Naive thymus-derived CD8-positive, alpha-beta T cell (primary cell): ENCODE measurements at places on chromosomes 16 and 17. TPM values are rescaled to one million over a fixed set of nuclear protein-coding genes. Genes with fewer than 3 reads are reported as not detected.

The SEPTIN1 gene
- total RNA-seq: 222 TPM

The TRIM47 gene
- total RNA-seq: 9.9 TPM

The TLCD2 gene
- total RNA-seq: not detected

The HOXB13 gene
- not detected for total RNA-seq

- no peak for DNase-seq
These were observed 221.5 kb upstream of the SOX9 start for GRCh38 chr17:71899317-71899716.

The AURKB gene
- total RNA-seq: not detected

The FBXO47 gene
- 0.22 TPM for total RNA-seq

GRCh38 chr17:71987634-71988033 is 133.2 kb upstream of the SOX9 start:
- DNase-seq: no peak

DNA sequence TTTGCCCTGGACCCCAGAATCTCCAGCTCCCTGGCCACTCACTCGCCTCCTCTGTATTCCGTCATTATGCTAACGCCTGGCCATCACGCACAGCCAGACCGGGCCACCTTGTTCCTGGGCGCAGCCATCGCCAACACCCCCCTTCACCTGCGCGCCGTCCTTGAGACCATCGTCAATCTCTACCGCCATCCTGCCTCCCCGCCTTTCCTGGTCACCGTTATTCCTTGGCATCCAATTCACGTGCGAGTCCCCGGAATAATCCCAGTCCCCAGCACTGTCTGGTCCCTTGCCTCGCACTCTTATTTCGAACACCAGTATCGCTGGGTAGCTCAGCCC is 541 bp downstream of the VKORC1 start:
- no peak for DNase-seq

The CORO6 gene
- 2.2 TPM for total RNA-seq

The PROCA1 gene
- 17.3 TPM for total RNA-seq

GRCh38 chr17:65334406-65334805 is 197.2 kb downstream of the RGS9 start:
- DNase-seq: no peak

DNA sequence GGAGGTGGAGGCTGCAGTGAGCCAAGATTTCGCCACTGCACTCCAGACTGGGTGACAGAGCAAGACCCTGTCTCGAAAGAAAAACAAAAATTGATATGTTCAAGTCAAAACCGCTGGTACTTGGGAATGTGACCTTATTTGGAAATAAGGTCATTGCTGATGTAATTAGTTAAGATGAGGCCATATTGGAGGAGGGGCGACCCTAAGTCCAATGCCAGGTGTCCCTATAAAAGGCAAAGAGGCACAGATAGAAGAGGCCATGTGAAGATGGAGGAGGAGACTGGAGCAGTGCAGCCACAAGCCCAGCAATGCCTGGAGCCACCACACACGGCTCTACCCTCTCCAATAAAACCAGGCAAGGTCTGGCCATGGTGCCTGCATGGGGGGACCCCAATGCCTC is 50.8 kb upstream of the JPH3 start:
- DNase-seq: no peak

DNA sequence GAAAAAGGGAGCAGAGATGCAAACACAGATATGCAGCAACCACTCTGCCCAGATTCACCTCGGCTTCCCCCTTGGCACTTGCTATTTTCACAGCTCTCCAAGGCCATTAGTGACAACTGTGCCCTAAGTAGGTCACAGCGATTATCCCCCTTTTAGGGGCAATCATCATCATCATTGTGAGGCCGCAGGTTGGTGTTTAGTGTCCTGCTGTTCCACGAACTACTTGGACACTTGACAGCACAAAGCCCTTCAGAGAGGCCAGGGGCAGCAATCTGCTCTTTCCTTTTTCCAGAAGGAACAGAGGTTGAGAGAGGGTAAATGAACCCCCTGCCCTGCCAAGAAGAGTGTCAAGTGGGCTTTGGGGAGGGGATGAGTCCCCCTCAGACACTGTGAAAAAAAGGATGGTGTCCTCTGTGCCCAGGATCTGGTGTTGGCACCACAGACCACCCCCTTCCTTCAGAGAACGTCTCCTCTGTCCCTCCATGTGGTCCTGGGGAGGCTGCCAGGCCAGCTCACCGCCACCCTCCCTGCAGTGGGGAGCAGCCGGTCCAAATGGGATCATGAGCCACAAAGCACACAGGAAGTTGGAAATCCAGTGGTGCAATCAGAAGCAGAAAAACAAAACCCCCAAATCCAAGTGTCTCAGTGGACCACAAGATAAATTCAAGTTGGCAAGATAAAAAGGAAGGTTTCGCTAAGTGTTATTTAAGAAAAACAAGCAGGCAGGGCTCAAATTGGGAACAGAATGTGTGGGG is 78.4 kb upstream of the MED9 start:
- no peak for DNase-seq

The WIPI1 gene
- total RNA-seq: 3.5 TPM

The TNK1 gene
- total RNA-seq: 20.8 TPM

DNA sequence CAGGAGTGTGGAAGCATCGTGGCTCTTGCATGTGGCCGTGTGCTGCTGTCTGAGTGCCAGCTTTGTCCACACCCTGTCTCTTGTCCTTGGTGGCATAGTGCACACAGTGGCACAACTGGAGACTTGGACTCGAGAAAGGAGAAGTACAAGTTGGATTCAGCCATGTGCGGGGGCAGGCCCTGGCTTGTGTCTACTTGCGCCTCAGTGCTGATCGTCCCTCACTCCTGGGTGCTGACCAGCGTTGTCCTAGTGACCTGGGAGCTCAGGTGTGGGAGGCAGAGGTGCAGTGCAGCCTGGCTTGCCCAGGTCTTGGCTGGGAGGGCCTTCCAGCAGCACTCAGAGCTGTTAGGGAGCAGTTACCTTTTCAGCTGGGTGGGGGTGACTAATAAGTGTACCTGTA is 20.6 kb downstream of the MPRIP start:
- DNase-seq: no peak

DNA sequence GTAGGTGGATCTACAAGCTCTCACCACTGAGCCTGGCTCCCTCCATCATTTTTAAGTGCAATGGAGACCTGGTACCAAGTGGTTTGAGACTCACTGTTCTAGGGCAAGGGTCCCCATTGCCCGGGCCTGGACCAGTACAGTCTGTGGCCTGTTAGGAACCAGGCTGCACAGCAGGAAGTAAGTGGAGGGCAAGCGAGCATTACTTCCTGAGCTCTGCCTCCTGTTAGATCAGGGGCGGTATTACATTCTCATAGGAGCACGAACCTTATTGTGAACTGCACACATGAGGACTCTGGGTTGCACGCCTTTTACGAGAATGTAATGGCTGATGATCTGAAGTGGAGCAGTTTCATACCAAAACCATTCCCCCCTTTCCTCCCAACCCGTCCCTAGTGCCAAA is 6.8 kb upstream of the ZNF594 start:
- DNase-seq: no peak

DNA sequence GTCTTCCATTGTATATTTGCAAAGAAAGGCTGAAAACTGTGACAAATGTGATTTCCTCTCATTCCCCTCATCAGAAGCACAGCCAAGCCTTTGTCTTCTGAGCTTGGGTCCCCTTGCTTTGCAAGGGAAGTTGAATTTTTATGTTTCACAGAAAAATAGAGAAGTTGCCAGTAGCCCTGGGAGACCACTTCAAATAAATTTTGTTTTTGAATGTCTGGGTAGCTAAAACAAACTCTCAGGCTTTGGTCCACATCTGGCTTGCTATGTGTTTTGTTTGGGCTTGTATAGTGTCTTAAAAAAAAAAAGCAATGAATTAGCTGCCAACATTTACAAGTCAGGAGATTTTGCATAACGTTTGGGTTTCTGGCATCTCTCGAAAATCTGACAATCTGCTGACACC is 24.1 kb downstream of the PIK3R6 start:
- no peak for DNase-seq

DNA sequence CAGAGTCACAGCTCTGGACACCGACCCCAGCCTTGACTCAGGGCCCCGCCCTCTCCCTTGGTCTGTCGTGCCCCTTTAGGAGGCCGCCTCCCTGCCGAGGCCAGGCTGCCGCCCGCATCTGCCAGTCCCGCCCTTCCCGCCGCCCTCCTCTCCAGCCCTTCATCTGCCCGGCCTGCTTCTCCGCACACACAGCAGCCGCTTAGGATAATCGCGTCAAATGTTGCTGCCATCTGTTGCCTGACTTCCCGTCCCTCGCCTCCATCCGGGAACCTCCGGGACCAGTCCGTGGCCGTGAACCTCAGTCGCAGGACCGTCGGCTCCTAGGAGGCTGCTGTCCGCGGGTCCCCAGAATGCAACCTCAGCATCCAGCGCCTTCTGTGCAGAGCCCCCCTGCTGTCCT is 11.9 kb downstream of the GSE1 start:
- no peak for DNase-seq

- no peak for DNase-seq
These were observed 7.9 kb downstream of the SLC52A1 start for GRCh38 chr17:5027299-5027698.

- DNase-seq: no peak
These were observed 30.6 kb downstream of the MYO18A start for GRCh38 chr17:29149431-29150064.

- DNase-seq: no peak
These were observed 32.4 kb upstream of the MMD start for GRCh38 chr17:55453839-55454557.

GRCh38 chr17:44915862-44916780 is 821 bp upstream of the GFAP start:
- no peak for DNase-seq

GRCh38 chr16:2686912-2687507 is 4.7 kb downstream of the KCTD5 start:
- no peak for DNase-seq

- DNase-seq: no peak
These were observed 14.5 kb upstream of the ADORA2B start for GRCh38 chr17:15930426-15930825.

The TVP23C gene
- 22.2 TPM for total RNA-seq

DNA sequence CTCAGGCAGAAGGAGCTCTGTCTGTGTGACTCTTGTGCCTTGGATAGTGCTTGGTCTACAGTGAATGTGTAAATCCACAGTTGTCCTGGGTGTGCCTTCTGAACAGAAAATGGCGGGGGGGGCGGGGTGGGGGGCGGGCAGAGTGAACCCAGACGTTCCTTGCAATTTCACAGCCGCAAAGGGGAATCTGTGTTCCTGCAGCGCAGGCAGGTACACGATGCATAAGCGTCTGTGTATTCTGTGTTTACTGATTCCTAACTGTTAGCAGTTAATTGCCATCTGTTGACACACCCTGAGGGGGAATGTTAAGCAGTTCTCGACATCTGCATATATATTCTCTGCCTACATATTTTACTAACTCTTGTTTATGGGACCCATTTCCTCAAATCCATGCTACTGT is 123.5 kb upstream of the ZFHX3 start:
- no peak for DNase-seq

The IL17C gene
- 0.60 TPM for total RNA-seq

The RHBDL3 gene
- total RNA-seq: not detected

DNA sequence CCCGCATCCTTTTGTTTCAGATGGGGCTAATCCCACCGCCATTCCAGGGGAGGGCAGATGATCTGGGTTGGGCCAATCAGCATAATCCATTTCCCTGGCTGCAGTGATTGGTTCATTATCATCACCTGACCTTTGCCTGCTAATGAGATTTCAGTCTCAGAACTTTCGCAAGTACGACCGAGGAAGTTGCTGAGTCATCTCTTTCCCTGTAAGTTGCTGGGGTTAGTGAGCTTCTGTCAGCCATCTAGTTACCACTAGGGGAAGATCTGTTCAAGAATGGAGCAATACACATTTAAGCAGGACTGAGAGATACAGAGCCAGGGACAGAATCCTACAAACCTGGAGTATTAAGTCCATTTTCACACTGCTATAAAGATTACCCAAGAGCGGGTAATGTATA is 65.3 kb upstream of the NUDT7 start:
- DNase-seq: no peak

- no peak for DNase-seq
These were observed 24.5 kb upstream of the CIBAR2 start for GRCh38 chr16:85136702-85137322.
